ENCODE measurements at places on chromosomes 5 and 9.

DNA sequence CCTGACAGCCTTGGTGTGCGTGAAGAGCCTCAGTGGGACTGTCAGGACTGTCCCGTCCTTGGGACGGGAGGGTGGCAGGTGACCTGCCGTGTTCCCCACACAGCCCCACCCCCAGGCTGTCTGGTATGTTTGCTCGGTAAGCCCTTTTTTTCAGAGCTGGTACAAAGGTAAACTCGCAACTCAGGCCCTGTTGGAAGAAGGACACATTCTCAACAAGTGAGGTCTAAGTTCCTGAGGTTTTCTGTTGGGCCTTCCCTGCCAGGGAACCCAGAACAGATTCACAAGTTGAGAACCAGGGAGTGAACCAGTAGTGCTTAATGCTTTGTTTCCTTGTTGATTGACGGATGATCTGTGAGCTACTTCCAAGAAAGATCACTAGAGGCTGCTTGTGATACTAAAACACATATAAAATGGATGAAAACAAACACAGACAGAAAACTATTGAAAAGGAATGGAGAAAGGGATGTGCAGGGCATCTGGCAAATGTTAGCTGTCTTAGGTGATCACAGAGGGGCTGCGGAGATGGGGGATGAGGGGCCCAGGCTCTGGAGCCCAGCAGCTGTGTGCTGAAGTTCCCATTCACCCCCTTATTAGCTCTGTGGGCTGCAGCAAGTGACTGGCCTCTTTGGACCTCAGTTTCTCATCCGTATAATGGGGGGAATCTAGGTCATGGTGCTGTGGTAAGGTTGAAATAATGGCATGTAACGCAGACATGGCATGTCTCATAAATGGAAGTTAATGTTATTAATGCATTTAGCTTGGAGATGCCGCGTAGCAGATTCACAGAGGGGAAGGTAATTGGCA is 2.7 kb downstream of the NDST1 start:
- DNase-seq: no peak

DNA sequence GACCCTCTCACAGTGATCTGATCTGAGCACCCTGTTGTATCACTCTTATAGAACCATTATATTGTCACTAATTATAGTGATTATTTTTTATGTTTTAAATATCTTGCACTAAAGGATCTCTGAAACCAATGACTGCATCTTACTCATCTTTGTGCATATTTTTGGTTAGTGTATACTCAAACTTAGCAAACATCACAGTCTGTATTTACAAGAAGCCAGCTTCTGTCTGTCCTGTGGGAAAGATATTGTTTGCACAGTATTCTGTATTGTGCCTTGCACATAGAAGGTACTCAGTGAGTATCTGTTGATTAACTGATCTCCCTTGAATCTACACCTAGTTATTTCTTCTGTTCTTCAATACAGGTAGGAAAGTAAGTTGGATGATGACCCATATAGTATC is 131.5 kb downstream of the PAM start:
- DNase-seq: no peak

DNA sequence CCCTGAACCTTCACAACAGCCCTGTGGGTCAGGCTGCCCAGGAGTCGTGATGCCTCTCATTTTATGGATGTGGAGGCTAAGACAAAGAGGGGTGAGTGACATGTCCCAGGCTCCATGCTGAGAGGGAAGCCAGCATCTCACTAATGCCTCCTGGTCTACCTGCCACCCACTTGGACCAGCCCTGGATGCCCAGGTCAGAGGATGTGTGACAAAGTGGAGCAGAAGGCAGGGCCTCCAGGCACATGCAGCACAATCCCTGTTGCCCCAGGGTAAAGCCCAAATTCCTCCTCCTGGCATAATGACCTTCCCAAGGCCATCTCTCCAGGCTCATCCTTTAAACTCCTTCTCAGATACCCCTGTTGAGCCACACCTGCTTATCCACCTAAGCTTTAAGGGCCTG is 51.4 kb upstream of the XPA start:
- no peak for DNase-seq

- no peak for DNase-seq
These were observed 109.1 kb downstream of the CDH10 start for GRCh38 chr5:24535646-24536045.

DNA sequence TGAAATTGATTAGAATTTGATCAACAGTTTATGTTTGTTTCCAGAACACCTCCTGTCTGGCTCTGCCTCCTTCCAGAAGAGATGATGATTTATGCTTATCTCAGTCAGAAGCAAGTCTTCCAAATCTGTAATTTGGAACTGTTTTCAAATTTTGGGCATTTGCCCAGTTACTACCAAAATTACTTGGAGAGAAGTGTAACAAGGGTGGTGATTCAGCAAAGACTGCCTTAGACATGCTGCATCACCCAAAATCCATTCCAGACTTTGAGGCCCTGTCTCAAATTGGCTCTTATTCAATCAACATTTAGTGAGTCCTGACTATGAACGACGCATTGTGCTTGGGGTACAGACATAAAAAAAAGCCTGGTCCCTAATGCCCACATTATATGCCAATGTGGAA is 89.4 kb downstream of the SH3TC2 start:
- no peak for DNase-seq

DNA sequence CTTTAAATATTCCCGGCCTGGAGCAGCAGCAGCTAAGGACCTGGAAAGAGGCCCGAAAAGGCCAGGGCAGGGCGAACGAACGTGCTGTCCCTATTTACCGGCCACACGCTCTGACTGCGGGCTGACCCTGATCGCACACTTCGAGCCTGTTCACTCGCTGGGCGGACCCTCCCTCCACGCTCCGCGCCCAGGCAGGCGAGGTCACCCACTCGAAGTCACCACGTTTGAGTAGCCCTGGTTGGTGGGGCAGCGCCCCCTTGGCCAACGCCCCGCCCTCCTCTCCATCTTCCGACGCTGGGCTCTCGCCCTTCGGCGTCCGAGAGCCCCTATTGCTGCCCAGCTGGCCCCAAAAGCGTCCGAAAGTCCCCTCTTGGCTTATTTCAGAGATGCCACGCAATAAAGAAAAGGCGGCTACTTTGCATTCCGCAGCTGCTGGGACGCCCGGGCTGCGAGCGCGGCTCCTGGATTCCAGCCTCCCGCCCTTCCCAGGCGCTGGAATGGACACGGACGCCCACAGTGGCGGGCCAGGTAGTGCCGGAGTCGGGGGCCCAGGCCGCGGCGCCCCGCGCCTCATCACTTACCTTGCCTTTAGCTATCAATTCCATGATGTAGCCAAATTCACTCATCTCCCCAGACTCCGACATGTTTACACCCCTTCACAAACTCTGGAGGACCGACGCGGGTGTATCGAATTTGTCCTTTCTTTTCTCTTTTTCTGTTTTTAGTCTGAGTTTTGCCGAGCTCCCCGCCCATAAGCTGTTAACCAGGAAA is 9.9 kb upstream of the TRIM36 start:
- DNase-seq: no peak

DNA sequence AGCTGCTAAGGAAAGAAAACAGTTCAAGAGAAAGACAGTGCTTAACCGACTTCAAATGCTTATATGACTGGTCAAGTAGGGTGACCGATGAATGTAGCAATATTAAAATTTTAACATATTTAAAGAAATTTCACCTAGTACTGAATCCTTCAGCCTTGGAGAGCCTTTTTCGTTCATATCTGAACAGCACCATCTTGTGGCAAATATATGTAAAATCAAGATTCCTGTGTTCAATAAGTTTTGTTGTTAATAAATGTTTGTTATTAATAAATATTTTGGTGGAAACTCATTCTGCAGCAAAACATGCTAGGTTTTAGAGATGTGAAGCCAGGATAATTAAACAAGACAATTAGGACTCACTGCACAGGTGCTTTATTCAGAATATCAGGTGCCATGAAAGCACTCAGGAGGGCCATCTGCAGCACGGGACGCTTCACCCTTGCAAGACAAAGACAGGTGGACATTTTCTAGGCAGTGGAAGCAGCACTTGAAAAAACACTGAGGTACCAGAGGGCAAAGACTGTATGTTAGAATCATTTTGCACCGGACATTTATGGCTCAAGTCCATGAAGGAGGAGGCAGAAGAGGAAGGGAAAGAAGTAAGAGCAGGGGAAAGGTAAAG is 15.6 kb downstream of the TICAM2 start:
- DNase-seq: no peak

DNA sequence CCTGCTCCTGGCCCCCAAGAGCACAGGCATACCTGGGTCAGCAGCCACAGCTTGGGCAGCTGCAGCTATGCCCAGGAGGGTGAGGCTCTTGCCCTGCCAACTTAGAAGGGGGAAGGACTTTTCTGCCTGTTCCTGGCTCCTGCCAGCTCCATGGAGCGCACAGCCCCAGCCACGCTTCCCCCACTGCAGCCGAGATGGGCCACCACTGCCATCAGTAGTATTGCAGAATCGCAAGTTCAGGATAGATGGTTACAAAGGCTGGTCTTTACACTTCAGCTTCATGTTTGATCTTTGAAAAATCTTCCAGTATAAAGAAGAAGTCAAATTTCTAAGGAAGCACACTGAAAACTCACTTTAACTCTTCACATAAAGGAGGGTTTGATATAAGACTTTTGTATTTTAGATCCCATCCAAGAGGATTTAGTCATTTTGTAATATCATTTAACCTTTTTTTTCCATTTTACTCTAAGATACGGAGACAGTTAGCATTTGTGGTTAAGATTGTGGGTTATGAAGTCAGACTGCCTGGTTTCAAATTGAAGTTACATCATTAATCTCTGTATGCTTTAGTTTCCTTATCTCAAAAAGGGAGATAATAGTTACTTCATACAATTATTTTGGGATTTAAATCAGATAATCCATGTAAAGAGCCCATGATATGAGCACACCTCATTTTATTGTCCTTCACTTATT is 81.8 kb downstream of the NLN start:
- no peak for DNase-seq

- DNase-seq: no peak
These were observed 48.7 kb upstream of the SPATA31D4 start for GRCh38 chr9:81879501-81879916.

DNA sequence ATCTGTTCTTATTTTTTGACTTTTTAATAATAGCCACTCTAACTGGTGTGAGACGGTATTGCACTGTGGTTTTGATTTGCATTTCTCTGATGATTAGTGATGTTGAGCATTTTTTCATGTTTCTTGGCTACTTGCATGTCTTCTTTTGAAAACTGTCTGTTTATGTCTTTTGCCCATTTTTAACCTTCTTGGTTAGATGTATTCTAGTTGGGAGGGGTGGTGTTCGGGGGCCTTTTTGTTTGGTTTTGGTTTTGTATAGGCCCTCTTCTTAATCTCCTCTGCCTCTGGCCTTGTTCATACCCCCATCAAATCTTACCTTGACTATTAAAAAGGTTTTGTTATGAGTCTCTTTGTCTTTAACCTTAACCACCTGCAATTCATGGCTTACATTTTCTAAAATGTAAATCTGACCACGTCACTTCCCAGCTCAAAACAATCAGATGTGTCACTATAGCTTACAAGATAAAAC is 107.8 kb upstream of the NR4A3 start:
- DNase-seq: no peak

DNA sequence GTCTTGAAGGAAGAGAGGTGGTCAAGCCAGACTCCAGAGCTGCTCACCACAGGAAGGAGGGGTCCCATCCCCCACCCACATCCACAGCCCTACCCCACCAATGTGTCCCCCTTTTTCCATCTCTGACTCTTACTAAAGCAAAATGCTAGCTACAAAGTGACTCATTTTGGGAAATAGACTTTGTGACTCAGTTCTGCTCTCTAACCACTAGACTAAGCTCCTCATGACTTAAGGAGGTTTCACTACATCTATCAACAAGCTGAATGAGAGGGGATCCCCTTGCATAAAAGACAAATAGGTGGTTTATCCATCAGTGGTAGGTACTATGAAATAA is 35.1 kb upstream of the ADRB2 start:
- no peak for DNase-seq

DNA sequence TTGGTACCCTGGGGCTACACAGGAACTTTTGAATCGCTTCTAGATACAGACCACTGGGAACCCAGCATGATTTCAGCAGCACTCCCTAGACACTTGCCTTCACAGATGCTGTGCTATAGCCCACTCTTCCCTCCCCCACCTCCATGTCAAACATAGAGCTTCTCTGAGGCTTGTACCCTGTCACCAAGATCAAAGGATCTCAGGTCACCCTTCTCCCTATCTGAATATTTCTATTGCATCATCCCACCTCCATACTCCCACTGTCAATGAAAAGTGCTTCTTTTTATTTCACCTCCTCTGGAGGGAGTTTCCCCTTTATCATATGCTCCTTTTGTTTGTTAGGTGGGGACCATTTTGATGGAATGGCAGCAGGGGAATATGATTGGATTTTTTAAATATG is 29.2 kb upstream of the PHF24 start:
- no peak for DNase-seq

- no peak for DNase-seq
These were observed 207.6 kb upstream of the DMRTA1 start for GRCh38 chr9:22238809-22239684.

DNA sequence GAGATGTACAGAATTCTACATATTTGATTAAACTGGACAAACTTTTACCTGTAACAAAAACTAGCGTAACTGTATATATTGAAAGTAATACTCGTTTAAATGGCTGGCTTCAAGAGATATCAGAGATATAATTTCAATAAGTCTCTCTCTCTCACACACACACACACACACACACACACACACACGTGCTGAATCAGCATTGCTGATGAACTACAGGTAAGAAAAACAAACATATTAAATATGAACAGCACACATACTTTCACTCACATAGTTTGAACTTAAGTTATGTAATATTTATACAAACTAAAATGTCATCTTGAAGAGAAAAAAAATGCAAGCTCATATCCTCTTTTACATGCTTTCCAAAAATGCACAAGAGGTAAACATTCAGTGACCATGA is 145.4 kb downstream of the BNC2 start:
- no peak for DNase-seq

DNA sequence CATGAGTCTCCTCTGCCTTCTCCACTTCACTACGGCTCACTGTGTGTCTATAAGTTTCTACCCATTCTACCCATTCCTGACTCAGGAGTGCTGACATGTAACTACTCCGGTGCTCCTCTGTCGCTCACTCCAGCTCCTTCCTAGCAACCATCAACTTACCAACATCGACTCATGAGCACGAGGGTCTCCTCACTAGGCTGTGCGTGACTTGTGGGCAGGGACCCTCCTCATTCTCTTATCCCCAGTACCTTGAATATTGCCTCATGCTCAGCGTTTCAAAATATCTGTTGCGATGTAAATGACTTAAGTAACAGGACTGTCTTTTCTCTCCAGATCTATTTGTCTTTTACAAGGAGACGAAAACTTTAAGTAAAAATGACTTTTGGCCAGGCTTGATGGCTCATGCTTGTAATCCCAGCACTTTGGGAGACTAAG is 73.1 kb downstream of the BASP1 start:
- no peak for DNase-seq

GRCh38 chr9:75633451-75634057 is 256.9 kb upstream of the PCSK5 start:
- DNase-seq: no peak

DNA sequence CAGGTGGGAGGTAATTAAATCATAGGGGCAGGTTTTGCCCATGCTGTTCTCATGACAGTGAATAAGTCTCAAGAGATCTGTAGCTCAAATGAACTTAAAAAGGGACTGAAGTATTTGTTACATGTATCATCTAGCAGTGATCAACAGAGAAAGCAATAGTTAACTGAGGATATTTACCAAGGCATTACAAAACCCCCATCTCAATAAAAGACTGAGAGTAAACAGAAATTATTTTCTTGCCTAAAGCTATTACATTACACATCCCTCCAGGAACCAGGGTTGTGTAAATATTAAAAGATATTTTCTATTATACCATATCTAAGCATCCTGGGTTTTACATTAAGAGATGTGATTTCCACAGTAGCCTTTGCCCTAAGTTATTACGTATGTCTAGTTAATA is 169.9 kb downstream of the CTNND2 start:
- DNase-seq: no peak
